ENCODE measurements at places on chromosomes 4 and X.

DNA sequence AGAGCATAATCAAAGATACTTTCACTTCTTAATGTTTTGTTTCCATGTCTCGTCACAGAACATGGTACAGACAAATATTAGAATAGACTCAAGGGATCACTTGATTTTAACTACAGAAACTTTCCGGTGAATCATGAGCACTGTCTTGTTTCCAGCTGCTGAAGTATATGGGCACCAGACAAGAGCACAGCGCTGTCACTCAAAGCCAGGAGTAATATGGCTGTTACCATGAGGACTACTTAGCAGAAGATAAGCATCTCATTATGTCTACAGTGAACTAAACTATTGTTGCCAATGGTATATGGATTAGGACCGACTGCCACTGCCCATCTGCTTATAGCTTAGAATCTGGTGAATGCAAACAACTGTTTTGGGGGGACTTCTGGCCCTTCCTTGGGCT lies 34.3 kb downstream of the MECP2 start:
- DNase-seq: no peak

GRCh38 chrX:130443875-130444274 lies 42.1 kb downstream of the RBMX2 start:
- no peak for DNase-seq

GRCh38 chr4:136713140-136713539 lies 819.2 kb downstream of the PCDH18 start:
- no peak for DNase-seq

DNA sequence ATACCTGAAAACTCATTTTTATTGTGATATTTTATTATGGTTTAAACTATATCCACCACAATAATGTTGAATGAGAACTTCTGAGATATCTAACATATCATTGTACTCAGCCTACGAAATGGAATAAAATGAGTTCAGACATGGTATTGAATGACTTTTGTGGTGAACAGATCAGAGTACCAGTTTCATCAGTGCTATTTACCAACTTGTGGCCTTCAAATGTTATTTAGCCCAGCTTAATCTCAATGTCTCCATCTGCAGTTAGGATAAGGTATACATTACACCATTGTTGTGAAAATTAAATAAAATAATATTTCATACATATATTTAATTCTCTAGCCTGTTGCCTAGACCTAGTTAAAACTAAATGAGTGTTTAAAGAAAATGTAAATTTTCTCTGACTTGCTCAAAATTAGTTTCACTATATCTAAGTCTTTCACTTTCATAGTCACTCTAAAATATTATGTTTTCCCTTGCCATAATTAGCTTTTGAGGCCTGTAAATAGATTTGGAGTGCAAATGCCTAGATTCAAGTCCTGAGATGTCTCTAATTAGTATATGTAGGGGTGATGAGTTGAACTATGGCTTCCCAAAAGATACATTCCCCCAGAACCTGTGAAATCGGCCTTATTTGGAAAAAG lies 594.2 kb downstream of the STPG2 start:
- no peak for DNase-seq

GRCh38 chrX:16022580-16023200 lies 100.7 kb upstream of the GRPR start:
- no peak for DNase-seq

DNA sequence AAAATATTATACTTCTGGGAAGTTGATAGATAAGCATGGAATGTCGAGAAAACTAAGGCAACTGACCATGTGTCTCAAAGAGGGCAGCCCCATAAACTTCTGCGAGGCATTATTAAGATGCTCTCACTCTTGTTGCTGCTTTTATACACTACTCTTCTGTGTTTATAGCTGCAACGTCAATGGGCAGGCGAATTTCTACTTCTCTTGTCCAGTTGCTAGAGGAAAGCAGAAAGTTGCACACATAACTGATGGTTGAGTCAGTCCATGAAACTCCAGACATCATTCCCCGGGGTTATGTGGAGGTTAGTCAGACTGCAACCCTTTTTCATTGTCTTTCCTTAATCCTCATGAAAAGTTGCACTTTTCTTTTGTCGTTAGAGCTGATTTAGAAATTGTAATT lies 39.8 kb downstream of the VCX3B start:
- no peak for DNase-seq

DNA sequence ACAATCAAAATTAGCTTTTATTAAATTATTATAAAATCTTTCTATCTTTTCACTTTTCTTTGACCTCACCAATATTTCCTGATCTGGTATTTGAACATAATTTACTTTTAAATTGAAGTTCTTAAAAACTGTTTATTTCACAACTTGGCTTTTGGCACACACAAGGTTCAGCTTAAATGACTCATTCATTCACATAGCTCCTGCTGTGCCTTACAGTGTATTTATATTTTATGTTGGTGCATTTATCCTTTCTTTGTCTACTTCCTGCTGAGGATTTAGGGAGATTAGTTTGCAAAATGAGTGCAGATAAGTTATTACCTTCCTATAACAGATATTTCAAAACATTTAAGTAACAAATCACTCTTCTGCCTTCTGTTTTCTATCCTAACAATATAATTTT lies 430.6 kb downstream of the DTHD1 start:
- no peak for DNase-seq

- no peak for DNase-seq
Measured at GRCh38 chrX:15359701-15360100, 24.4 kb upstream of the PIGA start.

- no peak for DNase-seq
Measured at GRCh38 chr4:76074468-76074867, at the start of gene ART3. ART3 (plus strand) TSS chr4:76074709; CDS start chr4:76075890, 1,181 bp downstream.

- no peak for DNase-seq
Measured at GRCh38 chr4:36128689-36129088, 115.6 kb downstream of the ARAP2 start.

DNA sequence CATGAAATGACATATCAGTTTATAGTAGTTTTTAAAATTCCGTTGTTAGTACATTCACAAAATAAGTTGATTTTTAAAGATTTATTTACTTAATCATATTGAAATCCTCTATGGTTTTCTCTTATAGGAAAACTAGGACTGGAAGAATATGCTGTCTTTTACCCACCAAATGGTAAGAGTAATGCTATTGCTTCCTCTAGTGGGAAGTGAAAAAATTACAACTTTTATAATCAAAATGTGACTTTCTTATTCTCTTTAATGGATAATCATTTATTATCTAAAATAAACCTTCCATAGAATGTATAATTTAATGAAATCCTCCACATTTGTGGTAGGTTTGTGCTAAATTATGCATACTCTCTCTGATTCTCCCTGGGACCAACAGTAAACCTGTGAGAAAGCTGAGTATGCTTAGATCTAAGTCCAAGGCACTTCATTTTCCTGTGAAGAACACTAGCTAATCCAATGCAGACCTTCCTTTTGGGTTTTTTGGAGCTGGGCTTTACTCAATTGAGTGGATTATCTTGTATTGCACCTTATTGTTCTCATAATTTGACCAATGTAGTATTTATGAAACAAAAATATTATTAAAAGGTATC lies 136.2 kb downstream of the TBC1D19 start:
- peak; percentile 5 for DNase-seq

DNA sequence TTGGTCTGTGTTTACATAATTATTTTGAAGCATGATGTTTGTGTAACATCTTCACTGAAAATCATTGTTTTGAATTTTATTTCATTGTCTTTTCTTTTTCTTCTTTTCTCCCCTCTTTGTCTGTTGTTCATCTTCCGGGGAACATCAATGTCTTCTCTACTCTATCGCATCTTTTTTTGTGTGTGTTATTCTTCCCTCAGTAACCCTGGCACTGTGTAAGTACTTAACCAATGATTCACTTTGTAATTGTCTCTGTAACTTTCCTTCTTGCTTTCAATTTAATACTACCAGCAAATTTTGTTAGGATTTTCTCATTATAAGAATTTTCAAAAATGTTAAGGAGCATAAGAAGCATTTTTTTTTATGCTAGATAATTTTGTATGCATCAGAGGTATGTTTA lies 130.8 kb downstream of the PDLIM5 start:
- DNase-seq: no peak

DNA sequence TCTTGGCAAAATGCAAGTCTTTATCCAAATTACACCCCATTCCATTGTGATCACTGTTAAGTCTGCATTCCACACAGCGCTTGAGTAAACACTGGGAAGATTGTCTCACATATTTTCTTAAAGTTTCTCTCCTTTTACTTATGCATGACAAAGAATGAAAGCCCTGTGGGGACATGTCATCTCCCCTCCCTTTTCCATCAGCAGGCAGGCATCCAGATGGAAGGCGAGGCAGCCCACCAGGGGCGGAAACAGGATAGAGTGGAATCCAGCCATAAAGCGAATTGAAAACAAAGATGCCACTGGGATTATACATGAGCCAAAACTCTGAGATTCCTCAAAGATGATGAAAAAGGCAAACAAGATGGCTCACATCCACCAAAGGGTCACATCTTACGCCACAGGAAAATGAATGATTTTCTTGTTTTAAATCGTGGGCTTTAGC lies 78.2 kb downstream of the AFAP1 start:
- no peak for DNase-seq

DNA sequence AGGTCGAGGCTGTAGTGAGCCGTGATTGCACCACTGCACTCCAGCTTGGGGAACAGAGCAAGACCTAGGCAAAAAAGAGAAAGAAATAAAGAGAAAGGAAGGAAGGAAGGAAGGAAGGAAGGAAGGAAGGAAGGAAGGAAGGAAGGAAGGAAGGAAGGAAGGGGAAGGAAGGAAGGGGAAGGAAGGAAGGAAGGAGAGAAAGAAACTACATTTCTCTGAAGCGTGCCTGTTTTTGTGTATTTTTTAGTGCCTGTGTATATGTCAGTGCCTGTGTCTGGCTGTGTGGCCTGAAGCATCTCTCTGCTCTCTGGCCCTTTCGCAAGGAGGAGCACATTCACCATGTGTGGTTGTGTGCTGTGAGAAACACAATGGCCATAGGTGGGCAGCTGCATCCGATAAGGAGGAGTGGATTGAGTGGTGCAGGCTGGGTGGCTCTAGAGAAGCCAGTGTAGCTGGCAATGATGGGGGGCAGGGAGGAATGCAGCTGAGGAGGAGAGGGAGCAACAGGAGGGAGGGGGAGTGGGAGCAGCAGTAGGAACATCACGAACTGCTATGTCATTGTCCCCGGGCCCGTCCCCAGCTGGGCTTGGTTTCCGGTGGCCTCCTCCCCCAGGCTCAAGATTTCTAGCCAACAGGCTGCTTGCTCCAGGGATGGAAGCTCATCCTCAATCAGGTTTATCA lies 11.4 kb downstream of the SYN1 start:
- DNase-seq: no peak

- DNase-seq: no peak
Measured at GRCh38 chr4:133154725-133155124, 5.6 kb downstream of the PCDH10 start.

- no peak for DNase-seq
Measured at GRCh38 chrX:76538860-76539259, 111.3 kb downstream of the MAGEE1 start.

DNA sequence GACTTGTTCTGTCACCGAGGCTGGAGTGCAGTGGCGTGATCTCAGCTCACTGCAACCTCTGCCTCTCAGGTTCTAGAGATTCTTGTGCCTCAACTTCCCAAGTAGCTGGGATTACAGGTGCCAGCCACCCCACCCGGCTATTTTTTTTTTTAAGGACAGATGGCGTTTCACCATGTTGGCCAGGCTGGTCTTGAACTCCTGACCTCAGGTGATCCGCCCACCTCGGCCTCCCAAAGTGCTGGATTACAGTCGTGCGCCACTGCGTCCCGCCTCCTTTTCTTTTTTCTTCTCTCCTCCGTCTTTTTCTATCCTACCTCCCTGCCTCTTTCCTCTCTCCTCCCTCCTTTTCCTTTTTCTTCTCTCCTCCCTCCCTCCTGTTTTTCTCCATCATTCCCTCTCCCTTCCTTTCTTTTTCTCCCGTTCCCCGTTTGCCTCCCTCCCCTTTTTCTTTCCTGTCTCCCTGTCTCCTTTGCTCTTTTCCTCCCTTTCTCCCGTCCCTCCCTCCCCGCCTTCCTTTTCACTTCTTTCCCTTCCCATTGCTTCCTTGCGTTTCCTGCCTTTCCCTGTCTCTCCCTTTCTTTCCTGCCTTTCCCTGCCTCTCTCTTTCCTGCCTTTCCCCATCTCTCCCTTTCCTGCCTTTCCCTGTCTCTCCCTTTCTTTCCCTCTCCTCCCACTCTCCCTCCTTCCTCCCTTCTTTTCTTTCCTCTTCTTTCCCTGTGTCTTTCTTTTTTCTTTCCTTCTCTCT lies 2.1 kb upstream of the SLC25A6 start:
- DNase-seq: no peak

- DNase-seq: no peak
Measured at GRCh38 chr4:43765514-43765913, 683.1 kb downstream of the KCTD8 start.

GRCh38 chr4:76624931-76625715 lies 190.1 kb downstream of the SHROOM3 start:
- no peak for DNase-seq

DNA sequence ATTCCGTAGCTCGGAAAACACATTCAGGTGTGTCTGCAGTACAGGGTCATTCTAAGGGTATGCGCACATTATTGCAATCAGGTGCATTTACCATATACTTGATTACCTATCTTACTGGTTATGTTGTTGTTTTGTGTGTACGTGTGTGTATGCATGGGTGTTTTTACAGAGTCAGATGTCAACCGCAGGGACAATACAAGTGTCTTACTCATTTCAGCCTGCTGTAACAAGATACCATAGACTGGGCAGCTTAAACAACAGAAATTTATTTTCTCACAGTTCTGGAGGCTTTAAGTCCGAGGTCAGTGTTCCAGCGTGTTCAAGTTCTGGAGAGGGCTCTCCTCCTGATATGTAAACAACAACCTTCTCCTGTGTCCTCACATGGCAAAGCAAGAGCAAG lies 316.7 kb downstream of the DMD start:
- DNase-seq: no peak

- no peak for DNase-seq
Measured at GRCh38 chr4:20416800-20417199, 165.1 kb downstream of the SLIT2 start.

GRCh38 chrX:45842926-45843315 lies 642.2 kb upstream of the DIPK2B start:
- no peak for DNase-seq

- DNase-seq: no peak
Measured at GRCh38 chrX:50978920-50979682, 68.6 kb downstream of the BMP15 start.

GRCh38 chr4:140247237-140247636 lies 93.3 kb upstream of the MAML3 start:
- no peak for DNase-seq

DNA sequence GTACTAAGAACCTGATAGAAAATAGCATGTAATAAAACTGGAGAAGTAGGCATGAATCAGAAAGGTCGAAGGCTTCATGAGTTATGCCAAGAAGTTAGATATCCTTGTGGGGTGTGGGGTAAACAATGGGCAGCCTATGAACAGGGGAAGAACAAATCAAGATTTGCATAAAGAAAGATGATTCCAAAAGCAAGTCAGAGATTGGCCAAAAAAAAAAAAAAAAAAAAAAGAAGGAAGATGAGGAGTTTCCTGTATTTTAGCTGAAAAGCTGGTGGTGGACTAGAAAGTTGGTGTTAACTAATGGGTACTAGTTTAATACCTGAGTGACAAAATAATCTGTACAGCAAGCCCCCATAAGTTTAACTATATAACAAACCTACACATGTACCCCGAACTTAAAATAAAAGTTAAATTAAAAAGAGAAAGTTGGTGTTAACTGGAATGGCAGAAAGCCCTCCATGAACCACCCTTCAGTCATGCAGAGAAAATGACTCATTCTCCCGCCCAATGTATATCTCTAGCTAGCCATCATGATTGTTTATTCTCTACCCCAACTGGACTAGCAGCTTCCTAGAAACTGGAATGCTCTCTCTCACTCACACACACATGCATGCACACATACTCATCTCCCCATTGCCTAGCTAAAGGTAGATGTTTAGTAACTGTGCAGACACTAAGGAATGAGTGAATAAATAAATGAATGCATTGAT lies 41.7 kb downstream of the ATP11C start:
- DNase-seq: no peak

All from NCI-H526 treated with DMSO at 0.1 percent for 48 hours (cell line).